ENCODE measurements at places on chromosomes 12 and 14. TPM values are rescaled to one million over a fixed set of nuclear protein-coding genes. Genes with fewer than 3 reads are reported as not detected.

KIF26A gene
- total RNA-seq: 1.1 TPM

GPR132 gene
- 49.4 TPM for total RNA-seq

RTN1 gene
- not detected for total RNA-seq

CDK17 gene
- total RNA-seq: 46.9 TPM

DNA sequence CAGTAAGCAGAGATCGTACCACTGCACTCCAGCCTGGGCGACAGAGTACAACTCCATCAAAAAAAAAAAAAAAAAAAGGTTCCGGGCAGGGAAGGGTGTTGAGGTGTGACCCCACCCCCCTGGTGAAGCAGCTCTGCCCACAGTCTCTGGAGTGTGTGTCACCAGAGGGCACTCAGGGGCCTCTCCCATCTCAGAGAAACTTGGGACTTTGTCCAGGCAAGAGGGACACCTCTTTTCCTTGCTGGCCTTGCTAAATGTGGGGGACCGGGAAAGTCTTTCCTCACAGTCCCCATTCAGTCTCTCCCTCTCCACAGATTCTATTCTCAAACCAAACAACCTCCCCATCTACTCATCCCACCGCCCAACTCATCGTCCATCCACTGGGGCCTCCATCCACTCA is 43.6 kb downstream of the RFLNA start:
- DNase-seq: no peak
- no peaks in the 10 kb centered on the region for H3K27me3 ChIP-seq
- peaks cover 28% of the 10 kb centered on the region for H3K36me3 ChIP-seq
- no peak overlapping the region for H3K27ac ChIP-seq

DNA sequence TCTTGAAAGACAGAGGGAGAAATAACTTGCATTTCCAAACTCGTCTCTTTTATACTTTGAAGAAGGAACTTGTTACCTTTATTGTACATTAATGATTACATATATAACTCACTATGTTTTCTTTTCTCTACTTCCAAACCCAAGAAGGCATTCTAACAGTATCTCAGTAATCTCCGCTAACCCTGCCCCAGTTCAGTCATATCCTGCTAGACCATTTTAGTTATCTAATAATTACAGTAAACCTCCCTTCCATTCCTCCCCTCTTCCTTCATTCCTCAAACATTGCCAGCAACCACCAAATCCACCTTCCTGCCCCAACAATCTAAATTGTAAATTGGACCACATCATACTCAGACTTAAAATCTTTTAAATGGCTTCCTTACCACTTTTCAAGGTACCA is 30.6 kb downstream of the STK38L start:
- H3K27ac ChIP-seq: no peak overlapping the region
- H3K4me1 ChIP-seq: peaks cover 14% of the 10 kb centered on the region
- no peak overlapping the region for H3K4me3 ChIP-seq
- no peaks in the 10 kb centered on the region for H3K27me3 ChIP-seq

- no peaks in the 10 kb centered on the region for H3K4me1 ChIP-seq
- no peak overlapping the region for H3K27ac ChIP-seq
- no peak for DNase-seq
- H3K27me3 ChIP-seq: peaks cover 2% of the 10 kb centered on the region
- no peaks in the 10 kb centered on the region for H3K36me3 ChIP-seq
These were observed 289.5 kb upstream of the FAR2 start for GRCh38 chr12:28859551-28859950.

GRCh38 chr12:98721204-98721702 is 76.2 kb downstream of the APAF1 start:
- H3K4me1 ChIP-seq: peaks cover 18% of the 10 kb centered on the region
- H3K27ac ChIP-seq: no peak overlapping the region
- no peaks in the 10 kb centered on the region for H3K27me3 ChIP-seq
- DNase-seq: no peak
- H3K36me3 ChIP-seq: peaks cover 41% of the 10 kb centered on the region
- no peak overlapping the region for H3K4me3 ChIP-seq

- H3K4me3 ChIP-seq: no peak overlapping the region
These were observed 14.2 kb upstream of the BLTP3B start for GRCh38 chr12:100156731-100157426.

CCNT1 gene
- 51.4 TPM for total RNA-seq

PDZRN4 gene
- total RNA-seq: not detected

Measured in activated CD8-positive, alpha-beta memory T cell treated with anti-CD3 and anti-CD28 coated beads, Interleukin-2, amount 10 ng/mL, durations not matched to agents 7 days and 5 days (primary cell).